ENCODE measurements at places on chromosomes 3 and 15. TPM values are rescaled to one million over a fixed set of nuclear protein-coding genes. Genes with fewer than 3 reads are reported as not detected.

GLDN gene
- total RNA-seq: 11.8 TPM

MRPL46 gene
- total RNA-seq: 24.5 TPM

SLC2A2 gene
- not detected for total RNA-seq

- H3K4me1 ChIP-seq: no peaks in the 10 kb centered on the region
- no peak overlapping the region for H3K27ac ChIP-seq
- H3K4me3 ChIP-seq: no peak overlapping the region
- H3K36me3 ChIP-seq: no peaks in the 10 kb centered on the region
- no peaks in the 10 kb centered on the region for H3K27me3 ChIP-seq
Measured at GRCh38 chr3:32442766-32443165, 51.1 kb downstream of the CMTM7 start.

GRCh38 chr15:73303636-73304035 is 65.1 kb downstream of the HCN4 start:
- no peak overlapping the region for H3K4me3 ChIP-seq
- H3K27ac ChIP-seq: no peak overlapping the region
- no peaks in the 10 kb centered on the region for H3K36me3 ChIP-seq
- no peaks in the 10 kb centered on the region for H3K27me3 ChIP-seq
- H3K4me1 ChIP-seq: no peaks in the 10 kb centered on the region

- no peak overlapping the region for H3K4me3 ChIP-seq
- peak overlapping the region; percentile 4 for H3K27ac ChIP-seq
- H3K4me1 ChIP-seq: peaks cover 10% of the 10 kb centered on the region
- no peaks in the 10 kb centered on the region for H3K36me3 ChIP-seq
- no peak for DNase-seq
Measured at GRCh38 chr15:74422652-74423430, 10.9 kb downstream of the SEMA7A start.

- no peak for DNase-seq
- H3K27ac ChIP-seq: peak overlapping the region; percentile 76
- no peak overlapping the region for H3K4me3 ChIP-seq
- H3K27me3 ChIP-seq: no peaks in the 10 kb centered on the region
- no peaks in the 10 kb centered on the region for H3K36me3 ChIP-seq
- H3K4me1 ChIP-seq: peaks cover 6% of the 10 kb centered on the region
Measured at GRCh38 chr3:11542551-11542950, 101.2 kb downstream of the VGLL4 start.

- peaks cover 3% of the 10 kb centered on the region for H3K4me1 ChIP-seq
- no peak overlapping the region for H3K27ac ChIP-seq
- no peaks in the 10 kb centered on the region for H3K27me3 ChIP-seq
- DNase-seq: no peak
- H3K4me3 ChIP-seq: no peak overlapping the region
Measured at GRCh38 chr15:98071786-98072185, 111.3 kb downstream of the ARRDC4 start.

GRCh38 chr3:113979916-113980315 is 32.1 kb downstream of the ZDHHC23 start:
- no peak for DNase-seq
- no peaks in the 10 kb centered on the region for H3K36me3 ChIP-seq
- H3K4me3 ChIP-seq: no peak overlapping the region
- no peak overlapping the region for H3K27ac ChIP-seq
- no peaks in the 10 kb centered on the region for H3K4me1 ChIP-seq

DNA sequence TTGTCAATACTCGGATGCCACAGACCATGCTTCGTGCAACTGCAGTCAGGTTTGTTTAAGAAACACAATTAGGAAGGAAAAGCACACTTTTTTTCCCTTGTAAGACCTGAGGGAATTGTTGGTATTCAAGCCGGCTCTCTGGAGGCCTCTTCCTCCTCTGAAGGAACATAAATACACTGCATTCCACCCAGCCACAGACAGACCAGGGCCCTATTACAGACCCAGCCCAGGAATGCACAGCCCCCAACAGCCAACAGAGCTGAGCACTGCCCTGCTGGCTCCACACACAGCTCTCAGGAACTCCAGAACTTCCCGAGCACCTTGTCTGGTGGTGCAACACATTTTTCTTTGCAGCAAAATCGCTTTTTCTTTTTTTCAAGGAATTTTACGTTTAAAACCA is 488.7 kb upstream of the PROK2 start:
- peaks cover 5% of the 10 kb centered on the region for H3K4me1 ChIP-seq
- peak overlapping the region; percentile 79 for H3K27ac ChIP-seq
- no peaks in the 10 kb centered on the region for H3K36me3 ChIP-seq
- no peak overlapping the region for H3K4me3 ChIP-seq
- DNase-seq: no peak
- H3K27me3 ChIP-seq: no peaks in the 10 kb centered on the region

DNA sequence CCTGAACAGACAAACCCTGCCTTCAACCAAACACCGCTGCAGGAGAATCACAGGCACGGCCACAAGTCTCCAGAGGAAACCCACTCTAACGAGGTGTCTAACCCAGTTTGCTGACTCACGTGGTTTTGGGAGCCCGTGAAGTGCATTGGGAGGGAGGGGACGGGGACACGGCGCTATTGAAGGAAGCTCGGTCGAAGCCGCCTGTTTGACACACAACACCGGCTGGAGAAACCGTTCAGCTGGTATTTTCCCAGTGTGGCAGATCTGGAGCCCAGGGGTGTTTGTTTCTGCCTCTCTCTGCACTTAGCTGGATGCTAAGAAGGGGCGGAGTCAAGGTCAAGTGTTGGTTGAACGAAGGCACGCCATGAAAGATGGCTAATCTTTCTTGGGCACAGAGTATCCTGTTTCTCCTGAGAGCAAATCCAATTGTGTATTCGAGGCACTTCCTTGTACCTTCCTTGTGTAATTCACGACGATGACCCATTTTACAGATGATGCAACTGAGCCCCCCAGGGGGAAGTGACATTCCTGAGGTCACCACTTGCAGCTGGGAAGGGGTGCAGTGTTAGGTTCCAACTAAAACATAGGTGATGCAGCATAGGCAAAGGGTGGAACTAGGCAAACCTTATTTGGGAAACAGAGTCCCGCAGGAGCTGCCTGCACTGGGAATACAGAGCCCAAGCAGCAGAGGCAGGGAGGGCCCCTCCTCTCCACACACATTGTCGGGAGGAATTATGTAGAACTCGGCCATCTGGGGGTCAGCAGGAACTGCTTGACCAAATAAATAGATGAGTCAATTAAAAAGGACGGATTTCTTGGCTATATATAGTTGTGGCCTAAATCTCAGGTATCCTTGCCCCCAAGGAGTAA is 22.5 kb downstream of the SLC6A6 start:
- no peak overlapping the region for H3K27ac ChIP-seq
- no peaks in the 10 kb centered on the region for H3K27me3 ChIP-seq

DNA sequence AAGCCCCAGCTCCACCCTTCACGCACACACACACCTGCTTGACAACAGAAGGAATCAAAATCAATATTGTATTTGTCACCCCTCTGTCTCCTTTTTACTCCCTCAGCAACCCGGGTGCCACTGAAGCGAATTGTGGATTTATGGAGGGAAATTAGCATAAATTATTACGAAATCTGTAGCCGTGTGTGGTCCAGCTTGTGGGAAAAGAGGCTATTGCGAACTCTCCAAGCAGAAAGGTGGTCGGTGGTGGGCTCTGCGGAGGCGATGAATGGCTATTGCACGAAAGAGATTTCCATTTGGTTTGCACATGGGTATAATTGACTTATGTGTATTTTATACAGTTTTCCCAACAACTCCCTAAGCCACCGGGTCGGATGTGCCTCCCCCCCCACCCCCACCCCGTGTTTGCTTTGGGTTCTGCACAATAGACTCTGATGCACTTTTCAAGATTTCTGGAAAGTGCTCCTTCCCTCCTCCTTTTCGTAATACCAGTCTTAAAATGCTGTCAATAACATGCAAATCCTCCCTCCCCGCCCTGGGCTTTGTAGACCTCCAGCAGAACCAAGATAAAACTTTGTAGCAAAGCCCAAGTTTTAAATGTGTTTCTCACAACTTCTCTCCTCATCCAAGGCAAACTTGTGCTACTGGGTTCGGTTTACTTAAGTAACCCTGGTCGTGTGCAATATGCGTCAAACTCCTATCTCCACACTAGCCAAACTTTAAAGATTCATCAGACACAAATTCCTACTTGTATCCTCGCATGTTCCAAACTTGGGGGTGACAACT is 3.1 kb upstream of the FOXB1 start:
- H3K36me3 ChIP-seq: no peaks in the 10 kb centered on the region
- DNase-seq: no peak
- H3K4me3 ChIP-seq: no peak overlapping the region
- H3K27ac ChIP-seq: no peak overlapping the region
- peaks cover 100% of the 10 kb centered on the region for H3K27me3 ChIP-seq

DNA sequence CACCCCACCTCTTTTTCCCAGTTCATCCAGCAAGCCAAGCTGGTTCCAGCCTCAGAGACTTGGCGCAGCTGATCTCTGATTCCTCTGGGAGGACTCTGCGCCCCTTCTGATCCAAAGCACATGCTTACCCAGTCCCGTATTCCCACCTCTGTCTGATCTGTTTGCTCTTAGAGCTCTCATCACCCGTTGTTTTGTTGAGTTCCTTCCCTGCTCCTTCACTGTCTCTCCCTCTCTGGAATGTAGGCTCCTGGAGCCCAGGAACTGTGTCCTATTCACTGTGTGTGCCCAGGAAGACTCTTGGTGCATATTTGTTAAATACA is 1.3 kb upstream of the ZXDC start:
- no peaks in the 10 kb centered on the region for H3K27me3 ChIP-seq
- no peak overlapping the region for H3K27ac ChIP-seq
- H3K36me3 ChIP-seq: no peaks in the 10 kb centered on the region
- H3K4me3 ChIP-seq: no peak overlapping the region

DNA sequence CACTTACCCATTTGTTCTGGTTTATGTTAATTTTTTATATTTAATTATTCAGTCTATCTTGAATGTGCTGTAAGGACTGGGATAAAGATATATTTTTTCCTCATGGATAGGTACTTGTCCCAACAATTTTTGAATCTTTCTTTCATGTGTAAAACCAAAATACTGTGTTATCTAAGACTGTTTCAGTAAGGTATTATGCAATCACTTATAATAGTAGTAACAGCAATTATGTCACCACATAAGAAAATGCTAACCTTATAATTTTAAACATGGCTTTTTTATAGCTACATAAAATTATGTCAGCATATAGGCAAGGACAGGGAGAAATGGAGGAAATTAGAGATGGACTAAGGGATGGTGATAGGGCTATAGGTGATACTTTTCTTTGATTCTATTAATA is 2.9 kb upstream of the CTDSPL start:
- H3K27ac ChIP-seq: peak overlapping the region; percentile 91
- DNase-seq: no peak
- no peaks in the 10 kb centered on the region for H3K27me3 ChIP-seq
- no peak overlapping the region for H3K4me3 ChIP-seq
- H3K36me3 ChIP-seq: no peaks in the 10 kb centered on the region
